LoVo (cell line): ENCODE measurements at places on chromosomes 2 and 18.

GRCh38 chr2:222802514-222803196 is 58.2 kb upstream of the ACSL3 start:
- DNase-seq, result no peak

DNA sequence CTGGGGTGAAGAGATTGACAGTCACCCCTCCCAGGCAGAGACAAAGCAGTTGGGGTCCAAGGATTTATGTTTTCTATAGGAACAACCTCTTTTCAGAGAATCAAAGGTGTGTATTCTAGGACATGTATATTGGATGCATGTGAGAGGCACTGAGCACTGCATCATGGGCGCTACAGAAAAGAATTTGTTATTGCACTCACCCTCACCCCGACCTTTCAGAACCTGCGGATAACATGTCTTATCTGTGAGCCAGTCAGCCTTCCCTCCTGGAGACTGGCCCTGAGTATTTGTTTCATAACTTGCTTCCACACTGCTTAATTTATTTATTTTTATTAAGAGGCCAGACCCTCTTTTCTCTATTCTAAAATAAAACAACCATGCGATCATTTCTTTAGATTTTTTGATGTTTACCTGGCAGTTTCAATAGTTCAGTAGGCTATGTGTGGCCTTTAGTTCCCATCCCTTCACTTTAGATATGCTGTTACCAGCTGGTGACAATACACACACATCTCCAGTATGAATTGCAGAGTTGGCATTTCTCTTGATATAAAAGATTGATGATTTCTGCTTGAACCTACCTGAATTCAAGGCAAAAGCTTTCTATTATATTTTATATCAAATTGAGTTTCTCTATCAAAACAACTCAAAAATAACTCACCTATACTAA is 29.8 kb downstream of the FABP1 start:
- DNase-seq, result no peak

- no peak for DNase-seq
Observed at GRCh38 chr2:45761635-45762034, 110.2 kb downstream of the PRKCE start.

GRCh38 chr18:58417752-58418151 is 211.1 kb downstream of the ALPK2 start:
- DNase-seq, result no peak

DNA sequence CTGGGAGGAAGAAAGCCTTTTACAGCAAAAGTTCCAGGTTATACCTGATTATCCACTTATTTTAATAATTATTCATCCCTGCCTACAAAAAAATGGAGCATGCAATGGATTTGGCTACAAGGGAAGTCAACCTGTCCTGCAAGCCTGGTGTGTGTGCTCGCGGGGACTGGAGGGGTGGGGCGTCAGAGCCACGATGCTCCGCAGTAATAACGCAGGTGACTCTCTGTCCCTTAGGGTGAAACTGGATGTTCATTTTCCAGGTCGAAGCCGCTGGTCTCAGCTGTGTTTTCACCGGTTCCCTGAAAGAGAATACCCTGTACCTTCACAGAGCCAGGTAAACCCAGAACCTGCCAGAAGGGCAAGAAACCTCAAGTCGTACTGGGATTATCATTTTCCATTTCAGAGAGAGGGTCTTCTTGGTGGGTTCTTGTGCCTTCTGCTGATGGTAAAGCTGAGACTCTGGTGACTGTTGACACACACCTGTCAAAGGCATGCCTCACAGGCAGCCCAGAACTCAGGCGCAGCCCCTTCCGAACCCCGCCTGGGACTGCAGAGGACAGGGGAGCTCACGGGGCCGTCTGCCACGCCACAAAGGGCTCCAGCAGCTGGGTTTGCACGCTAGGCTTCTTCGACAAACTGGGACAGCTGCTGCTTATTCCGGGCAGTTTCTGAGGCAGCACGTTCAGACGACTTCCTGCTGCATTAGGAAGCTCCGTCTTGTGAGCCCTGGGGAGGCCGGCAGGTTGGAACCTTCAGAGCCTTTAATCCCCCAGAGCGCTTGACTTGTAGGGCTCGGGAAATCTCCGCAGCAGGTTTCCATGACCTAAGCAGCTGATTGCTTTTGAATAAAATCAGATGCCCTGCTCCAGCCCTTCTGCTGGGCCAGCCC is 58.6 kb downstream of the KCNG2 start:
- DNase-seq, result no peak

DNA sequence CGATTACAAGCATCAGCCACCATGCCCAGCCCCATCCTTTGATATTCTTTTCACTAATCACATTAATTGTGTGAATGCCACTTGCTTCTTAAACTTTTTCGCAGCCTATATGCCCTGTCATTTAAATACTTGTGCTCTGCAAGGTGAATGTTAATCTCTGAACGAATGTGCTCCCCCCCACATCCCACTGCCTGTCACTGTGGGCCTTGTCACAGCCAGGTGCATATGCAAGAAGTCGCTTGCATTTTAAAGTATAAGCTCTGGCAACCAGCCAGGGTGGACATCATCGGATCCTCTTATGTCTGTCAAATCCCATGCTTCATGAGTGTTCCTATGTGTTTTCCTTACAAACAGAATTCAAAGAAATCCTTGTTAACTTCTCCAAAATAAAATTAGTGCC is 304.4 kb downstream of the GALR1 start:
- no peak for DNase-seq

DNA sequence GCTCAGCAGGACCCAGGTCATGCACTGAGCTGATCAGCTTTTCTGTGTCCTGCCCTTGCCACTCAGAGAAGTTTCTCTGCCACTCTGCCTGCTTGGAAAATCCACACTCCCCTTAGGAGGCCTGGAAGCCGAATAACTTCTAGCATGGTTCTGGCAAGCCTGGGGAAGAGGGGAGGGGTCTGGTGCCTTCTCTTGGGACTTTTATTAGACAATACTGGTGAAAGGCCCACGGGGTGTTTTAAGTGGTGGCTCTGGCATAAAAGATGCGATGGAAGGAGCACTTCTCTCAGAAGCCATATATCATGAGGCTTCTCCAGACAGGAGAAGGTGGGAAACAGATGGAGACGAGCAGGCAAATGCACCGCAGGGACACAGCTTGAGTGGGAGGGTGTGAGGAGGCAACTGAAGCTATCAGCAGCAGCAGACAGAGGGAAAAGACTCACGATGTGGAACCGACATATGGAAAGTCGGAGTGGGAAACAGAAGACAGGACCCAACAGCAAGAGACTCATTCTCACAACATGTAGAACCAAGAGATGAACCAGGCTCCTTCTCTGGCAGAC is 141.8 kb upstream of the CTNNA2 start:
- DNase-seq, result no peak

DNA sequence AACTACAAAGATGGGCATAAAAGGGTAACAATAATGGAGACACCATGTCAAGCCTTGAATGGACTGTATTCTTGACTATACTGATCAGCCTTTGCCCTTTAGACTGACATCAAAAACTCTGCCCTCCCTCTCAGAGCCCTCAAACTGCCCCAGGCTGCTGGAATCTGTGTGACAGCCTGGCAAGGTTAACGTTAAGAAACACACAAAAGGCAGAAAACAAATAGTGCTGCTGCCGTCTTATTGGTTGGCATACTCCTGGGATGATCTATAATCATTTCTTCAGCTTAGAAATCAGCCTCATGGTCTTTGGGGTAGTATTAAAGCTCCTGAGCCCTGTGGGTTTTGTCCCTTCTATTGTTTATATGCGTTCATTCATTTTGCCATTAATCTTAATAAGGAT is 338.0 kb downstream of the DCC start:
- DNase-seq, result no peak

GRCh38 chr2:229582151-229582550 is 132.2 kb downstream of the DNER start:
- DNase-seq, result no peak

GRCh38 chr2:229342376-229342775 is 71.3 kb upstream of the PID1 start:
- peak; percentile 21 for DNase-seq

- no peak for DNase-seq
Observed at GRCh38 chr18:79677840-79678239, 1.8 kb upstream of the CTDP1 start.

DNA sequence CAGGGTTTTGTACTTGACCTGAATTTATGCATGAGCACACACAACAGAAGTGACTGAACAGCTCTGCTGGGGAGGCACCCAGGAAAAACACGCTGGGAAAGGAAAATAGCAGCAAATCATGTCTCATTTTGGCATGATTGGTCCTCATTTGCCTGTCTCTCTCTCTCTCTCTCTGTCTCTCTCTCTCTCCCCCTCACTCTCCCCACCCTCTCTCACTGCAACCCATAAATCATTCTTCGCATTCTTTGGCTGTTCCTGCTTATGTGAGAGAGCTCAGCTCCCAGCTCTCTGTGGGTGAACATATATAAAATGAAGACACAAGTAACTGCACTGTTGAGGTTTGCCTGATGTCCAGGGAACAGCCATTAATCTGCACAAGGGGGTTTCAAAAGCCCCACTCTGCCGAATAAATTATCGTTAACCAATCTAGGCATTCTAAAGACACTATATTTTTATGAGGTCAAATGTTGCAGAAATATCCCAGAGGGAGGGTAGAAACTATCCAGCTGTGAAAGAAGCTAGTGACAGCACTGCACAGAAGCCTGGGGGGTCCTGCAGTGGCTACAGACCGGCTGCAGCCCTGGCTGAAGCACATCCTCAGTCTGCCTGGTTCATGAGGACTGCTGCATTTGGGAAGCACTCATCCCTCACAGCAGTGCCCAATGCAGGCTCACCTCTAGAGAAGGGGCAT is 260.3 kb downstream of the AFF3 start:
- no peak for DNase-seq

GRCh38 chr2:58081000-58081399 is 34.4 kb downstream of the VRK2 start:
- peak; percentile 13 for DNase-seq

DNA sequence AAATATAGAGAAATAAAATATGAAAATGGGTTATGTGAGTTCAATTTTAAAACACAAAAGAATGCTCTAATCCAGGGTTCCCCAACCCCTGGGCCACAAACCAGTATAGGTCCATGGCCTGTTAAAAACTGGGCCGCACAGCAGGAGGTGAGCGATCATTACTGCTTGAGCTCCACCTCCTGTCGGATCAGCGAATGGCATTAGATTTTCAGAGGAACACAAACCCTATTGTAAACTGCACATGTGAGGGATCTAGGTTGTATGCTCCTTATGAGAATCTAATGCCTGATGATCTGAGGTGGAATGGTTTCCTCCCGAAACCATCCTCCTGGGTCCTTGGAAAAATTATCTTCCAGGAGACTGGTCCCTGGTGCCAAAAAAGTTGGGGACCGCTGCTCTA is 34.7 kb downstream of the TTR start:
- DNase-seq, result no peak

DNA sequence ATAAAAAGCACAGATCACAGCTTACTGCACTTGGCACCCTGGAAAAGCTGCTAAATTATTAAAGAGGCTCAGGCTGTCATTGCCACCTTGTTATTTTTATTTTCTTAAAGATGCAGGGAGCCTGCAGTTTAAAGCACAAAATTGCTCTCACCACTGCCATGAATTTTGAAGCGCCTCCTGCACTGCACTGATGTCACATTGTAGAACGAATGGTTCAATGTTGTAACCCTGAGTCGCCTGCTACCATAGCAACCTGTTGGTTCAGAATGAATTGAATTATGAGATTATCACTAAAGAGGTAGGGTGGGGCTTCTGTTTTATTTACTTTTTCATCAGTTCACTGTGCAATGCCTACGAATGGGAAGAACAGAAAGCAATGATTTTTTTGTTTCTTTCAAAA is 16.5 kb downstream of the SCG2 start:
- DNase-seq, result no peak

DNA sequence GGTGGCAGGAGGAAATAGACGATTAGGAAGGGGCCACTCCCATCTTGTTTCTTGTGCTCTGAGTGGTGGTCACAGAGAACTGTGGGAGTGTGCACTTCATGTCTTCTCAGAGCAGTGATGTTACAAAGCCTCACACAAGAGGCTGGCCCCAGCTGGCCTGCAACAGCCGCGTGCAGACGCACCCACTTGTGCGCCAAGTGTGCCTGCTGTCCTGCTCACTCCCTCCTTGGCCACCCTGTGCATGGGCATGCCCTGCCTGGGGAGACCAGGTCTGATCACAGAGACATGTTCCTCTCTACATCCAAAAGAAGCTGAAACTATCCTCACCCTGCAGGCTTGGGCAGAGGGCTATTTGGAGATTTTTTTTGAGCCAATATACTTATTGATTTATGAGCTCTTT is 108.4 kb downstream of the MRO start:
- no peak for DNase-seq

GRCh38 chr2:41707790-41708451 is 339.9 kb upstream of the PKDCC start:
- DNase-seq, result no peak

GRCh38 chr18:8480506-8481328 is 128.5 kb upstream of the RAB12 start:
- no peak for DNase-seq

DNA sequence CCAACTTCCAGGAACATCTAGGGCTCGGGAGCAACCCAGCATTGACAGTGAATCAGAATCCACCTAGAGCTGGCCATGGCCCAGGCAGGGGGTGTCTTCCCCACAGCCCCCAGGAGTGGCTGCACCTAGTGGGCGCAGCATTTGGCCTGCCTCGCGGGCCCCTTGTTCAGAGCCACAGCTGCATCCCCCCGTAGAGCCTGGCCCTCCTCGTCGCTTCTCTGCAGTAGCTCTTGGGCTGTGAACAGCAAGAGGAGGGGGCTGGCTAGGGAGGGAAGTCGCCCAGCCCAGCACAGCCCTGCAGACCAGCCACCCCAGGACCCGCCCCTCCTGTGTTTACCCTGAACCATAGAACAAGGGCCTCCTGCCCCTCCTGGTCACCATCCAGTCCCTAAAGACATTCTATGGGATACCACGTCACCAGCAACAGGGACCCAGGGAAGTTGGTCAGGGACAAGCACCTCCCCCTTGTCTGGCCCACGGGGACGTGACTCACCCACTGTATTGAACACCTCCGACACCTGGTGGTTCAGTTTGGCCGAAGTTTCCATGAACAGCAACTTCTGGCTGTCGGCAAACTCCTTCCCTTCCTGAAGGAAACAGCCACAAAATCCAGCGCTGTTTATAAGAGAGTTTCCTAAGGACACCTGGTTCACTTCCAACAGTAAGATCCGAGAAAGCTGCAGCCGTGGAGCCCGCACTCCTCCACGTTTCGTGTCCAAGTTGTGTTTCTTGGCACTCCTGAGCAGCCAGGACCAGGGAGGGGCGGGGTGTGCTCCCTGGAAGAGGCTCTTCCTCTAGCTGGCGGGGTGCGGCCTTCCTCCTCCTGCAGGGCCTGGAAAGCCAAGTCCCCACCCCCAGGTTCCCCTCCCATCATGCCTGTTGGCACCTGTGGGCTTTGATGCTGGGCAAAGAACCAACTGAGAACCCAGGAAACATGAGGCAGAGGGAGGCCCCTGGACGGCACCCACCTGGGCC is 8.8 kb downstream of the PRLH start:
- DNase-seq, result no peak
